ENCODE measurements at places on chromosomes 2 and 18.

GRCh38 chr2:241680827-241681599, 5.6 kb downstream of the DTYMK start:
- DNase-seq = no peak

- no peak for DNase-seq
Observed at GRCh38 chr2:181462033-181462432, 4.8 kb downstream of the ITGA4 start.

DNA sequence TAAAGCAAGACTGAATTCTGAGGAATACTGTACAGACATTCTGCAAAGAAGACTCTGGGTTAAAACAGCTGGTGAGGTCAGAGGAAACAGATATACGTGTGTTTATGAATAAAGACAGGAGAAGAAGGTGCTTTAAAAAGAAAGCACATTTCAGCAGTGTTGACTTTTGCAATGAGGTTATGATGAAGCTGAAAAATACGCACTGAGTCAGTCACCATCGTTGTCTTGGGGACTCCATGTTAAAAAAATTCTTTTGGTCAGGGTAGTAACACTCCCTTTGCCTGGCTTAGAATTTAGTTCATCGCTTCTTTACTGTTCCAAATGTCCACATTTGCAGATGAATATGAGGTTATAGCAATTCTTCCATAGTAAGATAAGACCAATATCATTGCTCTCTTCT, 1049.0 kb downstream of the TSN start:
- no peak for DNase-seq

GRCh38 chr18:51226068-51226467, 28.6 kb upstream of the MEX3C start:
- no peak for DNase-seq

GRCh38 chr18:22253676-22254075, 84.3 kb downstream of the GATA6 start:
- DNase-seq = no peak

DNA sequence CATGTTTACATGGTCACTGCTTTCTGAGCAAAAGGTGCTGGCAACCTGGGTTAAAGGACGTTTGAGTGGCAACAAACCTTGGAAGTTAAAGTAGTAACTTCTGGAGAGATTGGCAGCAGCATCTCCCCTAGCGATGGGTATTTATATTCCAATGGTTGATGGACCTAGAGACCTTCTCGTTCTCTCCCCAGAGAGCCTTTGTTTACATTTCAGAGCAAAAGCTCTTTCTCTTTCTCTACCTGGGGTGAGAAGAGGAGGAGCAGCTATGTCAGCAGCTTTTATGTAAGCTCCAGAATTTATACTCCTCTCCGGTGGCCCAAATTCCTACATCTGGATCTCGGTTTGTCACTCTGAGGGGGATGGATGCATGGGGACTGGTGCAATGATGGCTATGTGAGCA, 213.7 kb upstream of the ARL4C start:
- no peak for DNase-seq

DNA sequence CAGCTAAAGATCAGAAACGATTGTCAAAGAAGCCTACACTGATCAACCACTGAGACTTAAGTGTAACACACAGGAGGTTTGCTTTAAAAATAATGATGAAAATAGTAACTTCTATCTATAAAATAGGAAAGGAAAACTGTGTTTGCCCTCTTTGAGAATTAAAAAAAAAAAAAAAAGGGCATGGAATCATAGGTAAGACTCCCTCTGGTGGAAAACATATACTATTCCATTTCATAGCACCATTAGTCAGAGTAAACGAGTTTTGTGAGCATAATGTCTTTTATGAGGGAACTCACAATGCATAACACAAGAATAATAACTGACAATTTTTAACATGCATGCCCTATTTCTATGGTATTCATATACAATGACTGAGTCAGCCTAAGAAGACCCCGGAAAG, 36.3 kb downstream of the SLC35F5 start:
- DNase-seq = no peak

- no peak for DNase-seq
Observed at GRCh38 chr2:197596766-197597165, 78.6 kb downstream of the RFTN2 start.

GRCh38 chr2:62941413-62941812, 109.2 kb upstream of the OTX1 start:
- no peak for DNase-seq

DNA sequence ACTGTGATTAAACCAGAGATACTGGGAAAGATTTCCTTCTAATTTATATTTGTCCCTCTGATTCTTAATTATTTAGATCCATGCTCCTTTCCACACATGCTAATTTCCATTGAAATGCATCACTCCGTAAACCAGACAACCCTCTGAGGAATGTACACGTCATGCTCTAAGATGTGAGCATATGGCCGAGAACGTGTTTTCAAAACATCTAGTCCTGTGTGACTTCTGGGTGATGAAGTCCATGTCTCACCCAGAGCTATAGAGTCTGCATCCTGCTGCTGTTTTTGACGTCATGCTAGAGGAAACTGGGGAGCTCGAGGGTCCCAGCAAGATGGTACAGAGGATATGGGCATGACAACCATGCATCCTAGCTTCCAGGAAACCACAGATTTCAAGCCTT, 53.6 kb downstream of the CAPN13 start:
- no peak for DNase-seq

GRCh38 chr2:107529146-107529545, 297.5 kb upstream of the RGPD4 start:
- no peak for DNase-seq

GRCh38 chr2:36371070-36371874, 15.7 kb downstream of the CRIM1 start:
- DNase-seq = no peak

GRCh38 chr2:129336276-129336675, 643.2 kb upstream of the RAB6C start:
- no peak for DNase-seq

DNA sequence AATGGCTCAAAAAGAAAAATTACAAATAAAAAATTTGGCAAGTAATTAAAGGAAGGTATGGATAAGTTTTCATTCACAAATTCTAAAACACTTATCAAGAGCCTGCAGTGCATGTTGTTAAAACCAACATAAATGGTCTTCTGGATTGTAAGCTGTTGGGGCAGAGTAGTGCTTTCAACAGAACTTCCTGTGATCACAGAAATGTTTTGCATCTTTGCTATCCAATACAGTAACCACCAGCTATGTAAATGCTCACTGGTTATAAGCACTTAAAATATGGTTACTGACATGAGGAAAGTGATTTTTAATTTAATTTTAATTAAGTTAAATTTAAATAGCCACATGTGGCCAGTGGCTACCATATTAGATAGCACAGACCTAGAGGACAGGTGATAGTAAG, 133.1 kb downstream of the NBAS start:
- no peak for DNase-seq

DNA sequence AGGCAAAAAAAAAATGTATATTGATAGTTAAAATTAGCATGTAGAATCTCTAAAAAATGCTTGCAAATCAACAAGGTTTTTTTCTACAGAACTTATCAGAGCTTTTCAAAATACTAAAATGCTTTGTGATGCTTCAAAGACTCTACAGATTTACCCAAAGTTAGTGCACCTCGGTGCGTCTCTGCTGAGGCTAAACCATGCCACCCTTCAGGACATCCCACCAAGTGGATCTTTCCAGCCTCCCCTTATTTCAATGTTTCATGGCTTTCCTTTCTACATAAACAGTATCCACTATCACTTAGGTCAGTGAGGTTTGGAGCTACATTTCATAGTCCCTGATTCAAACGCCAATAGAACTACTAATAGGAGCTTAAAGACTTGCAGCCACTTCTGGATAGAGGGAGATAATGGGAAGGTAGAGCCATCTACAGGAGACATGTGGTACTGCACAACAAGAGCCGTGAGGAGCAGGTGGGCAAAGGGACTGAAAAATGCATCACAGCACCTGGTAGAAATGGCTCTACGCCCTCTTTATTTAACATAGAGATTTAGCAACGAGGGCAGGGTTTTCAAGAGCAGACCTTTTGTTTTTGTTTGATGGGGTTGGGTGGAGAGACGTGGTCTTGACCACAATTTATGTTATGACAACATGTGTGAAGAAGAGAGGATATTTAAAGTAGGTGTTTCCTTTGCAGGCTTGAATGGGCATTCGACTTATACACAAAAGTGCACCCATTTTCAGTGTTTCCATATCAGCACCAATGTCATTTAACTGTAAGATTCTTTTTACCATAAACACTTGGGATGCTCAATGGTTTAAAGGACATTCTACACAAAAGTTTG, 56.1 kb upstream of the SLC35G4 start:
- no peak for DNase-seq

GRCh38 chr2:165472922-165473321, 3.4 kb downstream of the CSRNP3 start:
- DNase-seq = no peak
